ENCODE measurements at places on chromosomes 6 and 20.

GRCh38 chr20:57275813-57276212 is 9.4 kb upstream of the BMP7 start:
- DNase-seq: no peak

DNA sequence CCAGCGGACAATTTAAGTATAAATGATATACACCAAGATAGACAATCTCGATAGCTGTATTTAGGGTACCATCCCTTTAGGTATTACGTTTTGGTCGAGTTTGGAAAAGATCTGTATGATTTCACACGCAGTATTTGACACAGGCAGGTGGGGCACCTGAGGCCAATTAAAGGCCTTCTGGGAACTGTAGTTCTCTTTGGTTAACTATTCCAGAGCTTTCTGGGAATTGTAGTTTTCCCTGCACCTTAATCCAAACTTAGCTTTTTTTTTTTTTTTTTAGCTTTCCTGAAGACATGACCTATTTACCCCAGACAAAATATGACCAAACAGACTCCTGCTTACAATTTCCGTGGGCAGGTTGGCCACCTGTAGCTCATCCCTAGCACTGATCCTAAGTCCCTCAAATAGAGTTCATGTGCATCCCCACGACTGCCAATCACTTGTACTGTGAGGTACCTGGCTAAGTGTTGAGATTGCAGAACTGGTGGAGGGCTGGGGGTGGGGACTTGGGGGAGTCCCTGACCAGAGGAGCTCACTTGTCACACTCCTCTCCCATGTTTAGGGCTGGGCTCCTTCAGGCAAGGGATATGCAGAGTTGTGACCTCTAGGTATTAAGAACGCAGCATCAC is 999 bp upstream of the EHMT2 start:
- peak; percentile 28 for DNase-seq

GRCh38 chr20:44245977-44246376 is 1.1 kb upstream of the GDAP1L1 start:
- no peak for DNase-seq

DNA sequence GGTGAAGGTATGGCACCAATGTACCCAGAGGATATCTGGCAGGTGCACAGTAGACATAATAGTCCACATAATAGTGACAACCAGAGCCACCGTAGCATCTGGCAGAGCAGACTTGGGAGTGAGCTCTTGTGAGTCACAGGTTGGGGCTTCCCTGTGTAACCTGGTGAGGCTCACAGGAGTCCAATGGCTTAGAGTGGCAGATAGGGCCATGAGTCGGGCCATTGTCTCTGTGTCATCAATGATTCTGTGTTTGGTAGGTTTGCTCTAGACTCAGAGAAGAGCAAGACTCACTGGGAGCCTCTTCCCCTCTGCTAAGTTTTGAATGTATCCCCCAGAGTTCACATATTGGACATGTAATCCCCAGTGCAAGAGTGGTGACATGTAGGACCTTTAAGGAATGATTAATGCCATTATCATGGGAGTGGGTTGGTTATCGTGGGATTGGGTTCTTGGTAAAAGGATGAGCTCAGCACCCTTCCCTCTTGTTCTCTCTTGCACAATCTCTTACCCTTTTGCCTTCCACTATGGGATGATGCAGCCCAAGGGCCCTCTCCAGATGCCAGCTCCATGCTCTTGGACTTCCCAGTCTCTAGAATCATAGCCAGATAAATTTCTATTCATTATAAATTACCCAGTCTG is 22.6 kb upstream of the SIRPA start:
- DNase-seq: no peak

- no peak for DNase-seq
These were observed 199.4 kb downstream of the PHACTR1 start for GRCh38 chr6:12916006-12916405.

DNA sequence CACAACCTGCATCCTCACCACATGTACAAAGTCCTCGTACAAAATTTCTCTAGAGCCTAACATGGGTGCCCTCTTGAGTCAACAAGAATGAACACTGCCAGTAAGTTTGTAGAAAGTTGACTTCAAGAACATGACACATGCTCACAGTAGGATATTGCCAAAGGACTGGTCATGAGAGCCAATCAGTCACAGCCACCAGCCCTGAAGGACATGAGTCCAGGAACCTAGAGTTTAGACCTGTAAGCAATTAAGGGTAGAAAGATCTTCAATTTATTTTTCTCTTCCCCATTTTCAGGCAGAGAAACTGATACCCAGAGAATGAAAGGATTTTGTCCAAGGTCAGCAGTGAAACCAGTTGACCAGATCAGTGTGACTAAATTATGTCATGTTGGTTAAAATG is 96.1 kb downstream of the MAFB start:
- DNase-seq: no peak

GRCh38 chr20:49705358-49705757 is 8.3 kb downstream of the B4GALT5 start:
- no peak for DNase-seq

DNA sequence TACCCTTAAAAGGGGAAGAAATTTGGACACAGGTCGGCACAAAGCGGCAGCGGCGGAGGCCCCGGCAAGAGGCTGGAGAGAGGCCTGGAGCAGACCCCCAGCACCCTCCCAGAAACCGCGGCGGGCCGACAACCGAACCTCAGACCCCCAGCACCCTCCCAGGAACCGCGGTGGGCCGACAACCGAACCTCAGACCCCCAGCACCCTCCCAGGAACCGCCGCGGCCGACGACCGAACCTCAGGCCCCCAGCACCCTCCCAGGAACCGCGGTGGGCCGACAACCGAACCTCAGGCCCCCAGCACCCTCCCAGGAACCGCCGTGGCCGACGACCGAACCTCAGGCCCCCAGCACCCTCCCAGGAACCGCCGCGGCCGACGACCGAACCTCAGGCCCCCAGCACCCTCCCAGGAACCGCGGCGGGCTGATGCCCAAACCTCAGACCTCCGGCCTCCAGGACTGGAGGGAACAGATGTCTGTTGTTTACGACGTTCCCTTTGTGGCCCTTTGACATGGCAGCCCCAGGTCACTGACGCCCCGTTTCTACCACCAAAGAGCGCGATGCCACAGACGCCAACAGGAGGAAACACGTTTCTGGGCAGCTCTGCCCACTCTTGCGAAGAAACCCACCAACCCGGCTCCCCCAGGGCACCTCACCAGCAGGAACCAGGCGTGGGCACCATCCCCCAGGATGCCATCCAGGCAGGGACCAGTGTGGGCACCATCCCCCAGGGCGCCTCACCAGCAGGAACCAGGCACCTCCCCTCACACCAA is 28.4 kb downstream of the ZBTB46 start:
- no peak for DNase-seq

- DNase-seq: no peak
These were observed 302.9 kb downstream of the CLIC5 start for GRCh38 chr6:45712786-45713185.

DNA sequence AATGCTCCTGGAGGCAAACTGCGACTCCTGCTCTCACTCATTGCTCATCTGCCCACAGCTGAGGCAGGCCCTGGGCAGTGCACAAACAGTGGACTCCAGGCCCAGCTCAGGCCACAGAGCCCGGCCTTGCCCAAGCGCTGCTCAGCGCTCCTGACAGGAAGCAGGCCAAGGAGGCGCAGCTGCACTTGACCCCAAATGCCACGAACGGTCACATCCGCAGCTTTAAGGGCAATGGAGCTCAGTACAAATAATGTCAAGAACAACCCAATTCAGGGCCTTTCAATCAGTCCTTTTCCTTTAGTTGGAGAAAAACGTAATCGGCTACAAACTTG is 33.8 kb downstream of the RRBP1 start:
- DNase-seq: no peak

DNA sequence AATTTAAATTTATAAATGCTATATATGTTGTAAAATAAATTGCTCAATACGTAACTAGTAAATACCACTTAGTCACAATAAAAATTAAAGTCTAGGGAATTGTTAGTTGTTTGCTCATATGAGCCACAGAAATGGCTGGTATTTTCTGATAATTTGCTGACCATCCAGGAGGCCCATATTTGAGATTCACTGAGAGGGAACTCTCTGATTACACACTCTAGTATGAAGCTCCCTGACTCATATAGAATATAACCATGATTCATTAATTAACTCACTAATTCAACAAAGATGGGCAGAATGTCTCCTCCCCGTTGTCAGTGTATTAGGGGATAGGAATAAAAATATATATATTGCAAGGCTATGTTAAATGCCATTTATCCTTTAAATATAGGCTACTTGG is 46.6 kb upstream of the TMEM30A start:
- DNase-seq: no peak

DNA sequence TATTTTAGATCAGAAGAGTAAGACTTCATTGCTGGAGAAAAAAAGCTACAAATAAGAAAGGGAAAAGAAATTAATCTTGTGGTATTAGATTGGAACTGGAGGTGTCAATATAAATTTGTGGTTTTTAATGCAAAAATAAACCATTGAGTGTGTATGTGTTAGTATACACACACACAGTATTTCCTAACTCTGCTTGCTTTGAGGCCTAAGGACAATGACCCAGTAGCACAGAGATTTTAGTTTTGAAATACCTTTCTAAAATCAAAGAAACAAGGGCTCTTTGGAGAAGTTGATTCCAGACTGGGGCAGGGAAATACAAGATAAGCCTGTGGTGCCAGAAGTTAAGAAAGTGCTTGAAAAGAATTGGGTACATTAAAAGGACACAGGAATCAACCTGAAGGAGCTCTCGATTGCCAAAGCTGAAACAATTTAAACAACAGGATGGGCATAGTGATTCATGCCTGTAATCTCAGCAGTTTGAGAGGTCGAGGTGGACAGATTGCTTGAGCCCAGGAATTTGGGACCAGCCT is 84.6 kb upstream of the DTNBP1 start:
- DNase-seq: no peak

DNA sequence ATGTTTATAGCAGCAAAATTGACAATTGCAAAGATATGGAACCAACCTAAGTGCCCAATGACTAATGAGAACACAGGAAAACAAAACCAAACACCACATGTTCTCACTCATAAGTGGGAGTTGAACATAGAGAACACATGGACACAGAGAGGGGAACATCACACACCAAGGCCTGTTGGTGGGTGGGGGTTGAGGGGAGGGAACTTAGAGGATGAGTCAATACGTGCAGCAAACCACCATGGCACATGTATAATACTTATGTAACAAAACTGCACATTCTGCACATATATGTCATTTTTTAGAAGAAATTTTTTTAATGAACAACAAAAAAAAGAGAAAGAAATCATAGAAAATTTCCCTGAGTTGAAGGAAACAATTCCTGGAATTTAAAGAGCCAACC is 3.9 kb downstream of the EPM2A start:
- no peak for DNase-seq

GRCh38 chr6:139251691-139252390 is 40.0 kb downstream of the TXLNB start:
- no peak for DNase-seq

DNA sequence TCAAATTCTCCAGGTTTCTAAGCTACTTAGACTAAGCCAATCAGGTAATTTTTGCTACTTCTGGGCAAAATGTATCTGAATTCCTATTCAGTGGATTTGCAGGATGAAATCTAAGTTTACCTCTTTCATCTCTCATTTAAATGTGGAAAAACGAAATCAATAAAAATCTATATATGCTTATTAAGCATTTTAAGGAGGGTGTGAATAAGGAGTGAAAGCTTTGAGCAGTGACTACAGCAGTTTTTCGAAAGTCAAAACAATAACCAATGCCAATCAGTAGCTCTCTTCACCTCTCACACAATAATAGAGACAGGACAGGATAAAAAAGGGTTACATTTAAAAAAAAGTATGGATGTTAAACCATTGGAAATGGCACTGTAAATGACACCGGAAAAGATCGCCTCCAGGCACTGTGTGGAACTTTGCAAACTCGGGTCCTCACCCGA is 476 bp upstream of the BCKDHB start:
- no peak for DNase-seq

DNA sequence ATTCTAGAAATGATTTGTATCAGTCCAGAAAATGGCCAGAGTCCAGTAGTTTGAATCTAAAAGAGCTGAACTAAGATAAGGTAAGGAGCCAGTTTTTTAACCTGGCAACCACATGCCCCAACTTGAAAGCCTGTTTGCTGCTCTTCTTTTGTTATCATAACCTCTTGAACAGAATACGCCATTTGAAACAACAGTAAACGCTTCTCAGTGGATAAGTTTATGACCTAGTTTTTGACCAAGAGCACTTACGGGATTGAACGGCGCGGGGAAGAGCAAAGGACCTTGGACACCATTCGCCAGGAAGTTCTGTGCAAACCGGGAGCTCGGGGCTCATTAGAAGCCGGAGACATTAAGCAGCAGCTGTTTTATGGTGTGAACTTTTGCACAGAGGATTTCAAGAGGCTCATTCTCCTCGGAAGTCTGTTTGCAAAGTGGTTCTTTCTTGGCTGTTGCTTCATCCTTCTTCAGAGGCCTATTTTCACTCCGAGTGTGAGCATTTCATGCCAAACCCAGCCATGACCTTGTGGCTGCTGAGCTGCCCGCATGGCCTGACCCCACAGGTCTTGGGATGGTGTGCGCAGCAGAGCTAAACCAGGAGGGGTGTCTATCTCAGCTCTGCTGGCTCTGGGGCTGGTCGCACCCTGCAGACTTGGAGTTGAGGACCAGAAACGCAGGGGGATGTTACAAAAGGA is 215.1 kb downstream of the SOX4 start:
- DNase-seq: no peak

- DNase-seq: no peak
These were observed 200.5 kb upstream of the FOXQ1 start for GRCh38 chr6:1111361-1111760.

- DNase-seq: no peak
These were observed 235.9 kb downstream of the BTBD3 start for GRCh38 chr20:12153628-12154027.

- DNase-seq: no peak
These were observed 3.6 kb downstream of the EPB41L2 start for GRCh38 chr6:131059486-131059885.

GRCh38 chr20:59515013-59515905 is 89.1 kb upstream of the PHACTR3 start:
- peak; percentile 4 for DNase-seq

- no peak for DNase-seq
These were observed 6.7 kb downstream of the AFDN start for GRCh38 chr6:167833396-167833763.

DNA sequence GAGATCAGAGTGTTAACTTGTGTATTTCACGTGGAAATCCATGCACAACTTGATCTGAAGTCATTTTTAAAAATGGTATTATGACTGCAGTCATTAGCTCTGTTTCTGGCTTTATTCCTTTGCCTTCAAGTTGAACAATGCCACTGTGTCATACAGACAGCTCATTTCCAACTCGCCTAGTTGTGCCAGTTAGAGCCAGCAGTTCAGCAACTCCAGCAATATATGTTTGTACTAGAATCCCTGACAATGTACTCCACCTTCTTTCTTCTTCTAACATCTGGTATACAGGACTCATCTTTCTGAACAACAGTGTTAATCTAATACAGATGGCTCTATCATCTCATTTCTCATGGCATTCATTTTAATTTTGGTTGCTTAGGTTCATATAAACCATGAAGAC is 418.3 kb upstream of the POU3F2 start:
- DNase-seq: no peak

- no peak for DNase-seq
These were observed 14.7 kb downstream of the KCNQ2 start for GRCh38 chr20:63457737-63458136.

- no peak for DNase-seq
These were observed 278.7 kb upstream of the RNF217 start for GRCh38 chr6:124683507-124683906.
